ENCODE measurements at places on chromosomes 16 and 17.

GRCh38 chr16:11407047-11407982 is 62.1 kb downstream of the RMI2 start:
- DNase-seq: no peak
- no peaks in the 10 kb centered on the region for H3K36me3 ChIP-seq
- no peaks in the 10 kb centered on the region for H3K4me1 ChIP-seq
- H3K27ac ChIP-seq: no peak overlapping the region
- no peaks in the 10 kb centered on the region for H3K27me3 ChIP-seq
- no peak overlapping the region for H3K4me3 ChIP-seq

DNA sequence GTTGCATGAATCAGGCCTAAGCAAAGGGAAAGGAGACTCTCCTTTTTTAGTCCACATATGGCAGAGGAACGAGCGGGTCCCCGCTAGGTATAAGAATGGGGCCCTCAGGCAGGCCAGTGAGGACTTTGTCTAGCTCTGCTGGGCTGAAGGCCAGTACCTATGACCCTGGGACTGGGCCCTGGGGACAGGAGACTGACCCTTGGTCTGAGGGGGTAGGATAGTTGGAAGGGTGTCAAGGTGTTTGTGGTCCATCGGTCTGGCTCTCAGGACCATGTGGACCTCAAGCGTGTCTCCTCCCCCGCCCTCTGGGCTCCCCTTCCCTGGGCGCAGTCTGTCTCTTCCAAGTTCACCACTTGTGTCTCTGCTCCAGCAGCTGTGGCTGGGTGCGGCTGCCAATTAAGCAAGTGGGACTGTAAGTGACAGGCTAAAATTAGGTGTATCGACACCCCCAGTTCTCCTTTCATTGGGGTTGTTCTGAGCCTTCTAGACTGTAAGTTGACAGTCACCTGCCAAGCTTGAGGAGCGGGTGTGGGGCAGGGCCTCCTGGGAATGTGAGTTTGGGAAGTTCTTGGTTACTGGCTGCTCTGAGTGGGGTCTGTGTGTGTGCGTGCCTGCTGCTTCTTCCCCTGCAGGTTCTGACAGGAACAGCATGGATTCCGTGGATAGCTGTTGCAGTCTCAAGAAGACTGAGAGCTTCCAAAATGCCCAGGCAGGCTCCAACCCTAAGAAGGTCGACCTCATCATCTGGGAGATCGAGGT is 24.5 kb downstream of the AKAP1 start:
- H3K4me1 ChIP-seq: peaks cover 84% of the 10 kb centered on the region
- H3K36me3 ChIP-seq: peaks cover 36% of the 10 kb centered on the region
- no peak overlapping the region for H3K4me3 ChIP-seq
- peak overlapping the region; percentile 75 for H3K27ac ChIP-seq
- DNase-seq: no peak

GRCh38 chr17:2008332-2009126 is 16.6 kb downstream of the RTN4RL1 start:
- H3K36me3 ChIP-seq: no peaks in the 10 kb centered on the region
- H3K4me3 ChIP-seq: no peak overlapping the region
- peaks cover 14% of the 10 kb centered on the region for H3K4me1 ChIP-seq
- H3K27me3 ChIP-seq: peaks cover 3% of the 10 kb centered on the region

- H3K27me3 ChIP-seq: no peaks in the 10 kb centered on the region
- H3K36me3 ChIP-seq: no peaks in the 10 kb centered on the region
- H3K27ac ChIP-seq: no peak overlapping the region
- H3K4me3 ChIP-seq: no peak overlapping the region
- no peak for DNase-seq
These were observed 1.6 kb upstream of the GPR139 start for GRCh38 chr16:20075243-20075642.

DNA sequence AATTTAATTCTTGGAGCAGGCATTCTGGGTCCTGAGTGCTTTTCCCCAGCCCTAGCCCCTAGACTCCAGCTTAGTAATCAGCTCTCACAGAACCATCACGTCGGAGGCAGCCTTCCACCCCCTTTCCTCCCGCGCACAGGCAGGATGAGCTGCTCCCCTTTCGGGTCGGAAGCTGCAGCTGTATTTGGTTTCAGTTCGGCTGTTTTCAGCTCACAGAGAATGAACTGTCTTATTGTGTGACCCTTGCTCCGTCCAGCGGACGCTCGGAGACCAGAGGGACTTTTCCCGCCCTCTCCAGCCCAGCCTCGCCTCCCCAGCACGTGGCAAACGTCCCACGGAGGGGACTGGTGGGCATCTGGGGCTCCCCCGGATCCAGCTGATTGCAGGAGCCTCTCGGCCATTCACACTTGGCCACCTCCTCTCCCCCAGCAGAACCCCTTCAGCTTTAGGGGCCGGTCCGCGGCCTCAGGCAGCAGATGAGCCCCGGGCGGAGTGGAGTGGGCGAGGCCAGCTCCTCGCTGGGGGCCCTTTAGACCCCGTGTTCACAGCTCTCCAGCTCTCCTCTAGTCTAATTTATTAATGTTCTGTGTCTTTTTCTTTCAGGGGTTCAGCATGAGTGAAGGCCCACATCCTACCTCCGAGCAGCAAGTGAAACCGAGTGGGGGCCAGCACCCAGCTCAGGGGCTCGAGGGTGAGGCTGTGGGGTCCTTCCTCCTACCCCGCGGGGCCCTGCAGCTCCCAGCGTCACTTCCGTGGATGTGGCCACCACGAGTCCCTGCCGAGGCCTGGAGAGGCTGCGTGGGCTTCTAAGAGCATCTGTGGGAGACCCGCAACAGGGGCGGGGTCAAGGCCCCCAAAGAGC is 863 bp upstream of the UTS2R start:
- H3K4me3 ChIP-seq: peak overlapping the region; percentile 51
- H3K27ac ChIP-seq: no peak overlapping the region
- H3K27me3 ChIP-seq: peaks cover 81% of the 10 kb centered on the region
- H3K36me3 ChIP-seq: no peaks in the 10 kb centered on the region
- H3K4me1 ChIP-seq: peaks cover 23% of the 10 kb centered on the region
- no peak for DNase-seq

DNA sequence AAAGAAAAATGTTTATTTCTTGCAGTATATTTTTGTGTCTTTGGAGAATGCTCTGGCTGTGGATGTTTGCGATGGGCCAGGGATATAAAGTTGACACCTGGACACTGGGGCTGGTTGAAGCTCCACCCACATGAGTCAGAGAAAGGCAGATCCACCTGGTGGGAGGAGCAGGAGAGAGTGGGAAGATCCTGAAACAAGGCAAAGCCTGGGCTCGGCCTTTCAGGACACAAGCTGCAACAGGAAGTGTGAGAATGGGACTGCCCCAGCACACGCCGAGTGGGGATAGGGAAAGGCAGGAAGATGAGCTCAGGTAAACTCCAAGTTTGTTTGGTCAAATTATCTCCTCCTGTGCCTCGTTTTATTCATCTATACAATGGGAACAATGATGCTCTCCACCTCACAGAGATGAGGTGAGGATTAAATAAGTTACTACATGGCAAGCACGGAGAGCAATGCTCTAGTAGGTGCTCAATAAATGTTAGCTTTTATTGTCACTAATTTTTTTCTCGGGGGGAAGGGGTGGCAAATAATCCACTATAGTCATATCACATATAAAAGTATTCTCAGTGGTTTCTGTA is 21.4 kb upstream of the PITPNM3 start:
- no peak overlapping the region for H3K27ac ChIP-seq
- peaks cover 58% of the 10 kb centered on the region for H3K36me3 ChIP-seq
- H3K4me1 ChIP-seq: peaks cover 15% of the 10 kb centered on the region
- peak; percentile 24 for DNase-seq
- H3K4me3 ChIP-seq: no peak overlapping the region

DNA sequence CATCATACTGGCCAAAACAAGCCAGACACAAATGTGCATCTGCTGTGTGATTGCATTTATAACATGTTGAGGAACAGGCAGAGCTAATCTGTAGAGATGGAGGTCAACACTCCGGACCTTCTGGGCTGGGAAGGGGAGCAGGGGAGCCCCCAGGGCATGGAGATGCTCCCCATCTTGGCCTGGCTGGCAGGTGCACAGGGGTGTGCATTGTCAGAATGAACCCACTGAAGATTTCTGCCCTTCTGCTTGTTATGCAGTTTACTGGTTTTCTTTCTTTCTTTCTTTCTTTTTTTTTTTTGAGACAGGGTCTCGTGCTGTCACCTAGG is 146.9 kb downstream of the CMIP start:
- H3K27me3 ChIP-seq: no peaks in the 10 kb centered on the region
- H3K27ac ChIP-seq: no peak overlapping the region
- no peaks in the 10 kb centered on the region for H3K36me3 ChIP-seq
- DNase-seq: no peak
- peaks cover 9% of the 10 kb centered on the region for H3K4me1 ChIP-seq
- no peak overlapping the region for H3K4me3 ChIP-seq

DNA sequence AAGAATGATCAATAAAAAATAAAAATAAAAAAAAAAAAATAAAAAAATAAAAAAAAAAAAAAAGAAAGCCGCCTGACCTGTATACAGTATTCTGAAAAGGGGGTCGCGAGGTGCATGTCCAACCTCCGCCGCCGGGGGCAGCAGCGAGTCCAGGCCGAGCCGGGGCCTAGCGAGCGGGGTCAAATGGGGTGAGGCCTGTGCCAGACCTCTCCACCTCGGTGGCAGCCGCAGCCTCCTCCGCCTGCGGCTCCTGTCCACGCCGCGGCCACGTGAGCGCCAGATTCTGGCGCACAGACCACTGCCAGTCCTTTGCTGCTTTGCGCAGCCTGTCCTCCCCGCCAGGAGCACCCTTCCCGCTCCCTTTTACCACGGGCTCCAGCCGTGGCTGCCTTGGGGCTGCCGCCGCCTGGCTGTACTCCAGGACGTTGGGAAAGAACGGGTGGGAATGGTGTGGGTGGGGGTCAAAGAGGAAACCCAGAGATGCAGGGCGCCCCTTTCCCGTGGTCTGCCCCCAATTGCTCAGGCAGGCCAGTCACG is 2.4 kb upstream of the BCKDK start:
- H3K27ac ChIP-seq: peak overlapping the region; percentile 46
- peak; percentile 96 for DNase-seq
- no peaks in the 10 kb centered on the region for H3K27me3 ChIP-seq

DNA sequence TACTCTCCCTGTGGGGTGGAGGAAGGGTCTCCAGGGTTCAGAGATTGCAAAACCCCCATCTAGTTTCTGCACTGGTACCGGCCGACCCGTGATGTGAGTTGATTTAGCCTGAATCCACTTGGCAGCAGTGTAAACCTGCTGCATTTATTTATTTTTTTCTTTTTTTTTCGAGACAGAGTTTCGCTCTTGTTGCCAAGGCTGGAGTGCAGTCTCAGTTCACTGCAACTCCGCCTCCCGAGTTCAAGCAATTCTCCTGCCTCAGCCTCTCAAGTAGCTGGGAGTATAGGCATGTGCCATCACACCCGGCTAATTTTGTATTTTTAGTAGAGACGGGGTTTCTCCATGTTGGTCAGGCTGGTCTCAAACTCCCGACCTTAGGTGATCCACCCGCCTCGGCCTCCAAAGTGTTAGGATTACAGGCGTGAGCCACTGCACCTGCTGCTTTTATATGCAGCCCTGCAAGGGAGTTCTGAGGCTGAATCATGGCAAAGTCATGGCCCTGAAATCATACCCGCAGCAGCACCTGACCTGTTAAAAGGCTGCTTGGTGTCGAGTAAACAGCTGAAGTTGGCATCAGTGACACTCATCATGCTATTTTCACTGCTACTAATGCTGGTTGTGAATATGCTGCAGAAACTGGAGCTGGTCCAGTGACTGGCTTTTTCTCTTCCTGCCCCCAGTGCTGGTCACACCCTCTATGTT is 21.4 kb downstream of the DEXI start:
- H3K36me3 ChIP-seq: peaks cover 11% of the 10 kb centered on the region
- no peak overlapping the region for H3K4me3 ChIP-seq
- DNase-seq: no peak
- no peaks in the 10 kb centered on the region for H3K27me3 ChIP-seq
- peaks cover 60% of the 10 kb centered on the region for H3K4me1 ChIP-seq
- no peak overlapping the region for H3K27ac ChIP-seq

DNA sequence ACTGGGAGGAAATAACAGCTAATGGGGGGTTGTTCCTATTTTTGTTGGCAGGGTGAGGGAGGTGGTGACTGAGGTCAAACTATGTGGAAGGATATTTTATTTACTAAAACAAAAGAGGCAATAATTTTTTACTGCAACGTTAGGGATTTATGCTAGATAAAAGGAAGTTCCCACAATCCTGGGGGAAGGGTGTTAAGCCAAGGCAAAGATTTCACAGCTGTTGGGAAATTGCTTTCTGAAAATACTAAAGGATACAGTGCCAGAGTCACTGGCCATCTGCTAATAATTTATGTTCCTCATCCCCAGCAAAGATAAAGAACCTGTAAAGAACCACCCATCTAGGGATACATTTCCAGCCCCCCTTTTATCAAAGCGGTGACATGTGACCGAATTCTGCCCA is 756.0 kb upstream of the RBFOX1 start:
- H3K27me3 ChIP-seq: no peaks in the 10 kb centered on the region
- DNase-seq: no peak
- H3K4me3 ChIP-seq: no peak overlapping the region
- H3K27ac ChIP-seq: no peak overlapping the region
- H3K4me1 ChIP-seq: no peaks in the 10 kb centered on the region

DNA sequence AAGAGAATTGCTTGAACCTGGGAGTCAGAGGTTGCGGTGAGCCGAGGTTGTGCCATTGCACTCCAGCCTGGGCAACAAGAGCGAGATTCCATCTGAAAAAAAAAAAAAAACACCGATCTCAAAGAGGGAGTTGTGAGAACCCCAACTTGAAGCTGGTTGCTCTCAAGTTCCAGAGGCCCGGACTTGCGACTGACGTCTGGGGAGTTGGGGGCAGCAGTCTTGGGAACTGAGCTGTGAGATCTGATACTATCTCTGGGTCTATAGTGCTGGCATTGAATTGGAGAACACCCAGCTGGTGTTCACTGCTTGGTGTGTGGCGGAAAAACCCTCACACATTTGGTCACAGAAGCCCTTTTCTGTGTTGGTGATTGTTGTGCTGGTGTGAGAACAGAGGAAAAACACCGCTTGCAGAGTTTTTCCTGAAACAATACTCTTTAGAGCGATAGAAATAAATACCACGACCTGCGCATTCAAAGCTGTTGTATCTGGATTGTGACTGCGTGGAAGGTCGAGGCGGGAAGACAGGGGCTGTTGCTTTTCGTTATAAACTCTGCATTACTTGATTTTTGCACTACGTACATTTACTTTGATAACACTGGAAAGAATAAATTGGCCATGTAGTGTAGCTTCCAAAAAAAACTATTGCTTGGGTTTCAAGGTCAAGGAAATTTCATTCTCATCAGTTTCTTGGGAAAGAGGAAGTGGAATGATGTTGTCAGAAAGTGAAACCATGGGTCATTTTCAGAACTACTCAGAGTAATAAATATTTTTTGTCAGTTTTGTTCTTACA is 8.8 kb downstream of the SCIMP start:
- no peaks in the 10 kb centered on the region for H3K4me1 ChIP-seq
- peaks cover 3% of the 10 kb centered on the region for H3K36me3 ChIP-seq
- DNase-seq: no peak

- H3K4me3 ChIP-seq: no peak overlapping the region
- H3K4me1 ChIP-seq: no peaks in the 10 kb centered on the region
- no peaks in the 10 kb centered on the region for H3K36me3 ChIP-seq
- no peak overlapping the region for H3K27ac ChIP-seq
- no peak for DNase-seq
These were observed 241.5 kb downstream of the MAF start for GRCh38 chr16:79359082-79359481.

- H3K4me1 ChIP-seq: no peaks in the 10 kb centered on the region
- no peak overlapping the region for H3K4me3 ChIP-seq
- no peak for DNase-seq
- no peaks in the 10 kb centered on the region for H3K27me3 ChIP-seq
These were observed 30.1 kb downstream of the GNGT2 start for GRCh38 chr17:49180303-49180702.

GRCh38 chr16:22635357-22635761 is 124.7 kb downstream of the NPIPB5 start:
- no peak overlapping the region for H3K4me3 ChIP-seq
- no peaks in the 10 kb centered on the region for H3K36me3 ChIP-seq
- H3K27ac ChIP-seq: no peak overlapping the region
- H3K4me1 ChIP-seq: no peaks in the 10 kb centered on the region
- no peaks in the 10 kb centered on the region for H3K27me3 ChIP-seq

- no peak overlapping the region for H3K4me3 ChIP-seq
- no peak for DNase-seq
- H3K27me3 ChIP-seq: no peaks in the 10 kb centered on the region
- H3K36me3 ChIP-seq: peaks cover 15% of the 10 kb centered on the region
These were observed 80.5 kb downstream of the SMG6 start for GRCh38 chr17:2222901-2223616.

All from esophagus muscularis mucosa (tissue), 4 donors.